Vagina (tissue), 2 donors: ENCODE measurements at places on chromosomes 7 and 10.
A peak's percentile ranks its signal among the peaks of the same experiment; 100 is the strongest.

DNA sequence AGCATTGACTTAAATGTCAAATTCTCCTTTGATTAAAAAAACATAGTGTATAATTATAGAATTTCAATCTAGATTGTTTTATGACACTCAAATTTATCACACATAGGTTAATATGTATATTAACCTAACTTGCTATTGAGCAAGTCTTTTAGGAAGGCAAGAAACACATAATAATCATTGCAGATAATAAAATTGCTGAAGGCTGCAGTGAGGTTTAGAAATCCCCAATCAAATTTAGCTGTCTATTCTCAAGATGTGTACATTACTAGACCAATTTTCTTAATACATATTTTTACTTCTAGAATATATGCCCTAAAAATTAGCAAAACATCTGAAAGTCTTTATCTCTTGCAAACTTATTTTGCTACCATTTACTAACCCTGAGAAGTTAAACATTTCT lies 34.9 kb upstream of the SEMA3D start:
- no peak overlapping the region for H3K27ac ChIP-seq
- no peaks in the 10 kb centered on the region for H3K4me1 ChIP-seq
- no peak for DNase-seq
- no peaks in the 10 kb centered on the region for H3K27me3 ChIP-seq
- H3K4me3 ChIP-seq = no peak overlapping the region

DNA sequence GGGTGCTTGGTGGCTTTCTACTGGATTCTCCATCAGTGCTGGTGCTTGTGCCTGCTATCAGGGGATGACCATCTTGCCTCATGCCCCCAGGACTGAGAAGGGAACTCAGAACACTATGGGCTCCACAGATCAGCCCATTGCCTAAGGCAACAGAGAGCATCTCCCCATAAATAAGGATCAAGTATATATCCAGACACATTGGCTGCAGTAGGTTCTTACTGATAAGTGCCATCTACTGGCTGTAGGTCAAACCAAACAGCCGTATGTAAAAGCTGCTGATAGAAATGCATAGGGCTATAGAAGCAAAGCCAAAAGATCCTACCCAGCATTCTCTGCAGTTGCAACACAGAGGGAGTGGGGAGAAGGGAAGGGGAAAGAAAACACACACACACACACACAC lies 153.7 kb downstream of the CDK14 start:
- no peak overlapping the region for H3K4me3 ChIP-seq
- no peaks in the 10 kb centered on the region for H3K27me3 ChIP-seq
- H3K4me1 ChIP-seq = no peaks in the 10 kb centered on the region
- no peak for DNase-seq

DNA sequence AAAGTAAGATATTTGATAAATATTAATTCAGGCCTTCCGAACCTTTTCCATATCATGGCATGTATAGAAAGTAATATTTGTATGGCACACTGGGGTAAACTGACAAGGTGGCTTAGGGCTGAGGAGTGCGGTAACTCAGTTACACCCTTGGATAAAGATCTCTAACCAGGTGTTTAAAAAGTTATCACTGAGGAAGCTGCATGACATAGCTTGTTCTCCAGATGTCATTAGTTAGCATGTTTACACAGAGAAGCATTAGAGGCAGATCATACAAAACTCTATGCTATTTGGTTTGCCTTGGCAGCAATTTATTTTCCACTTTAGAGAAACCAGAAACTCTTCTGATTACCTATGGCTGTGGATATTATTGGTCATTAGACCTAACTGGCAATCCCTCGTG lies 118.2 kb downstream of the ST7 start:
- DNase-seq = no peak
- H3K4me3 ChIP-seq = no peak overlapping the region
- H3K27ac ChIP-seq = no peak overlapping the region

- peaks cover 23% of the 10 kb centered on the region for H3K4me1 ChIP-seq
- no peaks in the 10 kb centered on the region for H3K27me3 ChIP-seq
- H3K36me3 ChIP-seq = no peaks in the 10 kb centered on the region
Observed at GRCh38 chr10:77603534-77603927, 34.1 kb downstream of the KCNMA1 start.

GRCh38 chr7:43905956-43906330 lies 453 bp downstream of the URGCP start:
- DNase-seq = no peak
- peak overlapping the region; percentile 90 for H3K27ac ChIP-seq
- H3K4me3 ChIP-seq = peak overlapping the region; percentile 72
- H3K27me3 ChIP-seq = no peaks in the 10 kb centered on the region

DNA sequence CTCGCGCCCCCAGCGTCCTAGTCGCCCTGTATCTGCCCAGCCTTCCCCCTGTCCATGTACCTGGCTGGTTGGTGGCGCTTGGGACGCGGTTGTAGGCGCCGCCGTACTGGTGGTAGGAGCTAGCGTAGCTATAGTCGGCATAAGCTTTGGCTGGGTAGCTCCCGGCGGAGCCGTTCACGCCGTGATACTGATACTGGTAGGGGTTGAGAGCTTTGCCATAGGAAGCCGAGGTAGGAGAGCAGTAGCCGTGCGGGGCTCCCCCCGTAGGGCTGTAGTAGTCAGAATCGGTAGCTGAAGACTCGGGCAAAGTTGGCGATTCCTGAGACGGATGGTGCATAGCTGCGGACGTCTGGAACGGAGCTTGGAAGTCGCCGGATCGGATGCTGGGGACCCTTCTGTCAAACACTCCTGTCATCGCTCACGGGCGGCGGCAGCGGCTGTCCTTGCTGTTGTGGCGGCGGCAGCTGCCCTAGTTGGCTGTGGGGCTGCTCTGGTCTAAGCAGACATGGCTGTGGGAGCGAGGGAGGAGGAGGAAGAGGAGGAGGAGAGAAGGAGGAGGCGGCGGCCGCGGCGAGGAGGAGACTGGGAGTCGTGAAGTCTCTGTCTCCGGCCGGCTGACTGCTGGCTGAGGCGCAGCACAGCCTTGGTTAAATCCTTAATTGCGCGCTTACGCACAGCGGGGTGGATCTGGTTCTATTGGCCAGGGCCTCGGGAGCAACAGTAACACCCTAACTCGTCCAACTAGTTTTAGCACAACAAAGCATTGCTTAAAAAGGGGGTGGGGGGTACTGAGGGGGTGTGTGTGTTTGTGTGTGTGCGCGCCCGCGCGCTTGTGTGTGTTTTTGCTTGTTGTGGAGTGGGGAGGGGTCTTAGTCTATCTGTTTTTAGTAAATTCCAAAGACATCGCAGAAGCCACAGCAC lies at the start of gene DLX5:
Gene DLX5, minus strand, starts transcription at position 623 of the 921 bp plus-strand sequence. Its CDS starts 208 bp downstream, at position 415.
- no peaks in the 10 kb centered on the region for H3K36me3 ChIP-seq
- no peaks in the 10 kb centered on the region for H3K27me3 ChIP-seq
- peaks cover 41% of the 10 kb centered on the region for H3K4me1 ChIP-seq
- peak within 1 kb of the TSS; percentile 60 for H3K27ac ChIP-seq
- DNase-seq = no peak
- H3K4me3 ChIP-seq = peak within 1 kb of the TSS; percentile 49

DNA sequence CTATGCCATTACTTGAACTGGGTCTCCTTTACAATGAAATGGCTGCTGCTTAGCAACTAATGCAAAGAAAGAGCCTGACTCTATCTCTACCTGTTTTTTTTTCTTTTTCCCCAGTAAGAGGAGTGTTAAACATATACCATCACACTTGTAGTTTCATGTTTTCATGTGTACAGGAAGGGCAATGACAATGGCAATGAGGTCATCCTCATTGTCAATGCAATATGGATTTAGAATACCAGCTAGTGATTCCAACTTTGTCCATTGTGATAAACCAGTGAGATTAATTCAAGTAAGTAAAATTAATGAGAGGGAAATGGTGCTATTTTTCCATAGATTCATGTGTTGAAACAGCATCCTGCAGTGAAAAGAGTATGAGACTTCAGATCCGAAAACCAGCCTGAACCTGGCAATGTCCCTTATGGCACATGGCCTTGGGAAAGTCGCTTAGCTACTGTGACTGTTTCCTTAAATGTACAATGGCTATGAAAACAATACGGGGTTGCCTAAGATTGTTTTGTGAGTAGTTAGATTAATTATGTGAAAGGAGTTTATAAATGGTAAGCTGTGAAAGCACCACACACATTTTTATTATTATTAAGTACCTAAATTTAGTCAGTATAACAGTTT lies 11.2 kb downstream of the DGKI start:
- H3K36me3 ChIP-seq = no peaks in the 10 kb centered on the region
- H3K4me3 ChIP-seq = no peak overlapping the region
- no peak overlapping the region for H3K27ac ChIP-seq

DNA sequence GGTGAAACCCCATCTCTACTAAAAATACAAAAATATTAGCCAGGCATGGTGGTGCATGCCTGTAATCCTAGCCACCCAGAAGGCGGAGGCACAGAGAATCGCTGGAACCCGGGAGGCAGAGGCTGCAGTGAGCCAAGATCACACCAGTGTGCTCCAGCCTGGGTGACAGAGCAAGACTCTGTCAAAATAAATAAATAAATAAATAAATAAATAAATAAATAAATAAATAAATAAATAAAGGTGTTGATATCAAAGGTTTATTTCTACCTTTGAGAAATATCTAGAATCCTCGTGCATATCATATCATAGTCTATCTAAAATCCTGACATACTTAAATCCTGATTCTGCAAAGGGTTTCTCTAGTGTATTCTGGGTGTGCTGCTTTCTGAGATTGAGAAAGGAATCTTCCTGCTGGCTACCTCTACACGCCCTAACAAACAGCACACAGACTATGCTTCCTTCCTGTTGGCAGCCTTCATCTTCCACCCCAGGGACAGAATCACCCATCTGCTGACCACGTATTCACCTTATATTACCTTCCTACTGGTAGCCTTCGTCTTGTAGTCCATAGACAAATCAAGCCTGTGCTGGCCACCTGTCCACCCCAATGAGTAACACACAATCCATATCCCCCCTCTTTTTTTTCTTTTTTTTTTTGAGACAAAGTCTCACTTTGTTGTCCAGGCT lies 8.7 kb downstream of the ABLIM1 start:
- no peak overlapping the region for H3K4me3 ChIP-seq
- peaks cover 11% of the 10 kb centered on the region for H3K4me1 ChIP-seq

GRCh38 chr10:123890226-123890625 lies 1.4 kb downstream of the CPXM2 start:
- H3K4me3 ChIP-seq = peak overlapping the region; percentile 37
- no peak for DNase-seq
- H3K27ac ChIP-seq = peak overlapping the region; percentile 78
- H3K27me3 ChIP-seq = no peaks in the 10 kb centered on the region

DNA sequence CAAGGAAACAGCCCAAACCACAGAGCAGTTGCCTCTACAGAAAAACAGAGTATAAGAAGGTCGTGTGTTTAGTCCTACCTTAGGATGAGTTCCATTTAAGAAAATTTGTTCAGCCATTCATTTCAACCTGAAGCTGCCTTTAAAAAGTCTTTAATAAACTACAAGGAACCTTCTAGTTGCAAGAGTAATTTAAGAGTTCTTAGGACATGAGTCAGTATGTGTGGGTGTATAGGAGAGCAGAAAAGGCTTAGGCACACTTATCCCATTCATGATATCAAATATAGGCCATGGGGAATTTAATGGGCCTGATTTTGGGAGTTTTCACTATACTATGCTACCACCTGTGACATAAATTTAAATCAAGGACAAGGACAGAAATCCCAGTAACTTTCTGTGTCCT lies 496.8 kb downstream of the TFEC start:
- no peaks in the 10 kb centered on the region for H3K36me3 ChIP-seq
- no peak overlapping the region for H3K27ac ChIP-seq
- H3K4me3 ChIP-seq = no peak overlapping the region
- no peaks in the 10 kb centered on the region for H3K27me3 ChIP-seq

DNA sequence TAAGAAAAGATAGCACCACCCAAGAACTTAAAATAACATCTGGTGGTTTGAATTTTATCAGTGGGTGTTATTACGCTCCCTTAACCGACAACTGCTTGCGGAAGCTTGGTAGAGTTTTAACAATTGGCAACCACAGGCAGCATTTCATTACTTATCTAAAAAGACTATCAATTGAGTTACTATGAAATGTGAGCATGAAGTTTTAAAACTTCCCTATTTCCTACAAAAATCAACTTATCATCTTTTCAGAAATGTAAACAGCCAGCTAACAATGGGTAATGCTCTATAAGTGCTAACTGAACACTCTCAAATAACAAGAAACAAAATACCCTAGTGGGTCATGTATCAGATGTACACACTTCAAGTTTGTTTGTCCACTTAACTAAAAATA lies 68.8 kb downstream of the OSBPL3 start:
- H3K27ac ChIP-seq = no peak overlapping the region
- H3K27me3 ChIP-seq = no peaks in the 10 kb centered on the region
- no peak overlapping the region for H3K4me3 ChIP-seq
- DNase-seq = no peak

DNA sequence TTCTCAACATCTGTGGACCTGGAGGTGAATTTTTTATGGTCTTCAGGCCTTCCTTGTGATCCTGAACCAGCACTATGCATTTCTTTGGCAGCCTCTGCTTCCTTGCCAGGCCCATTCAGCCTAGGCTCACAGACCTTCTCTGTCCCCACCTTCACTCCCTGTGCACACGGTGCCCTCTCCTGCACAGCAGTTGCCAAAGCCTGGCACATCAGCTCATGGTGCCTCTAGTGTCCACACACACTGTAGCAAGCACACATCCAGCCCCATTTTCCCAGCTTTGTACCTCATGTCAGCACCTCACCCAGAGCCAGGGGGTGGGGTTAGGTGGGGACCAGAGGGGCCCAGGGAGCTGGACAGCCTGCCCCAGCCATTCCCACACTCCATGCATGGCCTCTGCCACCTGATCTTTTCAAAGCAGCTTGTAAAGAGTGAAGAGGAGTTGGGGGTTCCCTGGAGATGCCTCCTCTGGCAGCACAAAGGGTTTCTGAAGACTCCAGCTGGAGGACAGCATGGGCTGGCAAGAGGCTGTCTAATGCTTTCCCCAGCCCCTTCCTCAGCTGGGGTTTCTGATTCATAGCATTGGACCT lies 57.9 kb upstream of the TMEM72 start:
- no peak overlapping the region for H3K4me3 ChIP-seq
- DNase-seq = no peak
- no peaks in the 10 kb centered on the region for H3K36me3 ChIP-seq
- no peak overlapping the region for H3K27ac ChIP-seq

GRCh38 chr7:138295049-138295637 lies 164.9 kb upstream of the TRIM24 start:
- no peak for DNase-seq
- no peaks in the 10 kb centered on the region for H3K27me3 ChIP-seq
- no peaks in the 10 kb centered on the region for H3K4me1 ChIP-seq
- H3K4me3 ChIP-seq = no peak overlapping the region
